Stimulated activated naive CD4-positive, alpha-beta T cell (primary cell): ENCODE measurements at places on chromosomes 5 and 9.

- DNase-seq, result no peak
These were observed 13.3 kb upstream of the GADD45G start for GRCh38 chr9:89591274-89592212.

DNA sequence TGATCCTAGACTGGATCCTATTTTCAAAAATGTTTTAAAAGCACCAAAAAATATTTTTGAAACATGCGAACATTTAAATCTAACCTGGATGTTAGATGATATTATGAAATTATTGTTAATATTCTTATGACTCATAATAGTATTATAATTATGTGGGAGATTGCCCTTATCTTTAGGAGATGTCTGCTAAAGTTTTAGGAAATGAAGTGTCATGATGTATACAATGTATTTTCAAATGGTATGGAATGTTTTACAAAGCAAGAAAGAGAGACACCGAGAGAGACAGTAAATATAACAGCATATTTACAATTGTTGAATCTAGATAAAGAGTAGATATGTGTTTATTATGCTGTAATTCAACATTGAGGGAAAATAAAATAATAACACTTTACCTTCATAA is 455.9 kb downstream of the ACTL7B start:
- DNase-seq, result no peak

- DNase-seq, result peak; percentile 45
These were observed 87.6 kb downstream of the ERP44 start for GRCh38 chr9:100011062-100011681.

DNA sequence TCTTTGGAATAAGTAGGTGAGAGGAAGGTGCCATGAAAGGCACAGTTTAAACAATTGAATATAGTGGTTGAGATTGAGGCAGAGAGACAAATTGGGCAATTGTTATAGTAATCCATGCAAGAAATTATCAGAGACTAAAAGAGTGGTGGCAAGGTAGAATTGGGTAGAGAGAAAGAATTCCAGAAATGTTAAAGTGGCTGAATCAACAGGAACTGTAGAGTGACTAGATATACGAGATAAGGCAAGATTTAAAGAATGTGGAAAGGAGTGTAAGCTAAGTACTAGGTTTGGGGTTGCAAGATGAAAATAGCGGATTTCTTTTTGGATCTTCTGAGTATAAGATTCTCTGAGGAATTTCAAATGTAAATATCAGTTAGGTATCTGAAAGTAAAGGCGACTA is 285.2 kb downstream of the DMRTA1 start:
- no peak for DNase-seq

DNA sequence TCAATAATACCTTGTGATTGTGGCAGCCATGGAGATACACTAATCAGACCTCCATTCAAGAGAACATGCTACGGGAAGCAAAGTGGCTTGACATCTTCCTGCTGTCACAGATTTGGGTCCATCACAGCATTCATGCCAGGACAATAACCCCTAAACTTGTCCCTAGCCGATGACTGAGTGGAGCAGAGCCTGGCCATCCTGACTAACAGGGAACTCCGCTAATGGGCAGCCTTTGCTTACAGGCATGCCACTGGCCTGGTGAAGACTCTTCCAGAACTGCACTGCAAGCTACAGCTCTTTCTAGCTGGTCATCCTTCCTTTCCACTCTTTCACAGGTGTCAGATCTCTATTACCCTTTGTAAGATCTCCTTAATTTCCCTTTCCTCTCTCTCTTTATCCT is 16.0 kb downstream of the FAM174A start:
- no peak for DNase-seq

- peak; percentile 30 for DNase-seq
These were observed 10.2 kb upstream of the TIFAB start for GRCh38 chr5:135462304-135462703.

GRCh38 chr9:74858751-74859414 is 28.8 kb downstream of the TRPM6 start:
- no peak for DNase-seq

DNA sequence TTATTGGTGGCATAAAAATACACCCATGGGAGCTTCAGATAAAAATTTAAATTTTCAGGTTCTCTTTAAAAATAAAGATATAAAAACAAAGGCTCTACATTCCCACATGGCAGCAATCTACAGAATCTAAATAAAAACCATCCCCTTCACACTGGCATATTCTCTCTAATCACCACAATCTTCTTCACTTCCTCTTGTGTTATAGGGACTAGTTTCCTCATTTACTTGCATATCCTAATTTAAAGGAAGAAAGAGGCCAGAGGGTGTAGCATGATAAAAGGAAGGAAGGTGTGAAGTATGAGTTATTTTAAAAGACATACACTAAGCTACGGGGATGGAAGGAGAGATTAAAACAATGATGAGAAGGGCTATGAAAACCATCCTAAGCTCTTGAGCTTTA is 390.5 kb downstream of the ZNF608 start:
- no peak for DNase-seq

- DNase-seq, result peak; percentile 24
These were observed 1.7 kb upstream of the PAX5 start for GRCh38 chr9:37035648-37036370.

GRCh38 chr5:1865948-1866347 is 16.8 kb downstream of the IRX4 start:
- no peak for DNase-seq

DNA sequence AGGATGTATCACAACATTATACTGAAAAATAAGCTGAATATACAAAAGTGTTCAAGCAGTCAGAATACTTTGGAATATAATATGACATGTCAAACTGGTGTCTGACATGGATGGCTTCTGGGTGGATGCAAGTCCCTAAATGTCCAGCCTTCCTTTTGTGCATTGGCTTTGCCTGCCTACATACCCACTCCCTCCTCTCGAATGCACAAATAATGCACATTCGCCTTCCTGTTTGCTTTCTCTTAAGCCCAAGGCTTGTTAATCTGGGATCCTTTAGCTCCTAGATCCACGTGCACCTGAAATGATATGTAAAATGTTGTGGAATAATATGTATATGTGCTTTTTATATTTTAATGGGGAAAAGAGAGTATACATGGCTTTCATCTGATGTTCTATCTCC is 12.9 kb upstream of the NPR2 start:
- no peak for DNase-seq

GRCh38 chr5:156675395-156675794 is 174.7 kb upstream of the PPP1R2B start:
- no peak for DNase-seq

DNA sequence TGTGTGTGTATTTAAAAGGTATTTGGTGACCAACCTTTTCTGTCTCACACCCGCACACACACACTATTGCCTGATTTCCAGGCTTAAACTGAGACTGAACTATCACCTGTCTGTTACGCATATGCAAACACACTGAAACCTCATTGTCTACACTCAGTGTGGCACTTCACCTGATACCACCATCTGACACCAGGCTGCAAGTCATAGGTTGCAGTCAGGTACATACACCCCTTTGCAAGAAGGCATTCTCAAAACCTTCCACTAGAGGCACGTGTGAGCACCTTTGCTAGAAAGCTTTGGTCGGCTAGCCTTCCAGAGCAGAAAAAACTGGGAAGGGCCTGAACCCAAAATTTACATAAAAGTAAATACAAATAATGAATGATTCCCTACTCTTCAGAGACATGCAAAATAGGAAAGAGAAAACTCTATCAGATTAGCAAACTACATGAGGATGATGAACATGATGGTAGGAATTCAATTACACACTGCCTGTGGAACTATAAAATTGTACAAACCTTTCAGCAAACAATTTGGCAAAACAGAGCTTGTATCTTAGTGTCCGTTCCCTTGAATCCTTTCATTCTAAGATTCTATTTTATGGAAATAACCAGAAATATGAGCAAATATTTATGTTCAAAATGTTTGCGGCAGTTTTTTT is 5.9 kb upstream of the FOXD1 start:
- no peak for DNase-seq

- DNase-seq, result no peak
These were observed 433.2 kb downstream of the ISL1 start for GRCh38 chr5:51816427-51816826.

DNA sequence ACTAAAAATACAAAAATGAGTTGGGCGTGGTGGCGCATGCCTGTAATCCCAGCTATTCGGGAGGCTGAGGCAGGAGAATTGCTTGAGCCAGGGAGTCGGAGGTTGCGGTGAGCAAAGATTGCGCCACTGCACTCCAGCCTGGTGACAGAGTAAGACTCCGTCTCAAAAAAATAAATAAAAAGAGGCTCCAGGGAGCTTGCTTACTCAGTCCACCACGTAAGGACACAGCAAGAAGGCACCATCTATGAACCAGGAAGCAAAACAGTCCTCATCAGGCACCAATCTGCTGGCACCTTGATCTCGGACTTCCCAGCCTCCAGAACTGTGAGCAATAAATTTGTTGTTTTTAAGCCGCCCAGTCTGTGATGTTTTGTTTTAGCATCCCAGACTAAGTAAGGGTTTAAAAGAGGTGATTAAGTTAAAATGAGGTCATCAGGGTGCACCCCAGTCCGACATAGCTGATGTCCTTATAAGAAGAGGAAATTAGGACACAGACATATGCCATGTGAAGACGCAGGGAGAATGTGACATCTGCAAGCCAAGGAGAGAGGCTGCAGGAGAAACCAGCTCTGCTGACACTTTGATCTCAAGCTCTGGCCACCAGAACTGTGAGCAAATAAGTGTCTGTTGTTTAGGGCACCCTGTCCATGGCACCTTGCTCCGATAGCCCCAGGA is 45.9 kb downstream of the C9orf50 start:
- no peak for DNase-seq

DNA sequence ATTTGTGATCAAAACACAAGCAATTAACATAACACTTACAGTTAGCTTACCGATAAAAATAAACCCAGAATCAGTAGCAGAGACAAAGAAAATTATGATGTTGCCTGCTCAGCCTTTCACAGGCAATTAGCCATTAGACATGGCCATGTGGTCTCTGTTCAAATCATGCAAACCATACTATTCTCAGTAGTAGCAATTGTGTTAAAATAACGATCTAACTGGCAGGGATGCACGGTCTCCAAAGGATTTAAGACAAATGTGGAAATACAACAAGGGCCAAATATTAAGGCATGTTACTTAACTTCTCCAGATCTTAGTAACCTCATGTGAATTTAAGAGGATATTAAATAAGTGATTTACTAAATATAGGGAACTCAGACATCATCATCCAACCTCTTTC is 59.5 kb downstream of the PTBP3 start:
- DNase-seq, result no peak

DNA sequence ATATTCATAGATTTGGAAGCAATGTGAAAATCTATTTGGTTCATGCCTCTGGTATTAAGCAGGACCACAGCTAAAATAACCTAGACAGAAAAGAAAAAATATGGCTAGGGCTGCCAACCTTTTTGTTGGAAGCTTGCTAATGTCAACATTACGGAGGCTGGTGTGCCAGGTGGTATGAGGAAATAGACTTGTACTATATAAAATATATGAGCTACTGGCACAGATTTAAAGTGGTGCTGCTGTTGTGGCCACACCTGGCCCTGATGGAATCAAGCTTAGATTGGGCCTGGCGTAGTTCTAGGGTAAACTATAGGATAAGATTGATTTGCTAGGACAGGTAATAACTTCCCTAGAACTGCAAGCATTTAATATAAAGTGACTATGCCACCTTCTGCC is 10.6 kb upstream of the PARP8 start:
- no peak for DNase-seq

- no peak for DNase-seq
These were observed 649 bp downstream of the AP3B1 start for GRCh38 chr5:78293851-78294247.

DNA sequence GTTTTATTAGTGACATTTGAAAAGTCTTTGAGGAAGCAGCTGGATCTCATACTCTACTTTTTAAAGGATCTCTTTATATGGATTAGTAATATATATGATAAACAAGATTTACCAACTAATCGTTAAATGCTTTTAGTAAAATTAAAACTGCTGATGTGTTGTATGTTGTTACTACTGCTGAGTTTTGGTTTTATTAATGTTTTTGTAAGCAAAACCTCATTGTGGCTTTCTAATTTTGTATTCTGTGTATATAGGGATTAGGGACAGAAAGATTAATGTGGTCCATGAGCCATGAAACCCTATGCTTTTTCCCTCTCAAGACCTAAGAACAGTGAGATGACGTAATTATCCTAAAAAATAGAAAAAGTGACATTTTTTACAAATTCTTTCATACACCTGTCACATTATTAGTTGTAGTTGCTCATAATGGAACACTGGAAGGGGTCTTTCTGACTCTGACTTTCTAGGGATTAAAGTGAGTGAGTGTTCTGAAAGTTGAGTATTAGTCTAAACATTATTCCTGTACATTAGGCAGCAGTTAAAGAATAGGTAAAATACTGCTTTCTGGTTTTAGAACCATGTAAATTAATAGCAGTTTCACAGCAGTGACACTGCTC is 85.9 kb downstream of the SLC12A2 start:
- DNase-seq, result no peak

GRCh38 chr5:91155274-91155673 is 227.8 kb downstream of the ARRDC3 start:
- no peak for DNase-seq

DNA sequence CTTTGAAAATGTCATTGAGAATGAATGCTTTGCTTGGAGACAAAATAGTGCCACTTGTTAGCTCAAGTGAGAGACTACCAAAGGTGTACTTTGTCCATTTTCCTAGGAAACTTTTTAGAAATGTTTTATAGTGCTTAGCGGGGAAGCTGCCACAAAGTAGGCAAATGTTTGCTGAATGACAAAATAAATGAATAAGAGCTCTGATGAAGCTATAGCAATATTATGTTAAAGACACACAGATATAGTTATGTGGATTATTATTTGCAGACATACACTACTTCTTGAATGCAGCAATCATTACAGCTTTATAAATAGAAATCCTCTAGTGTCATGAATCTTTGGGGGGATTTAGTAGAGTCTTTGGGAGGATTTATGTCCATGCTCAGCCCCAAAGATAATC is 92.7 kb upstream of the C6 start:
- no peak for DNase-seq

DNA sequence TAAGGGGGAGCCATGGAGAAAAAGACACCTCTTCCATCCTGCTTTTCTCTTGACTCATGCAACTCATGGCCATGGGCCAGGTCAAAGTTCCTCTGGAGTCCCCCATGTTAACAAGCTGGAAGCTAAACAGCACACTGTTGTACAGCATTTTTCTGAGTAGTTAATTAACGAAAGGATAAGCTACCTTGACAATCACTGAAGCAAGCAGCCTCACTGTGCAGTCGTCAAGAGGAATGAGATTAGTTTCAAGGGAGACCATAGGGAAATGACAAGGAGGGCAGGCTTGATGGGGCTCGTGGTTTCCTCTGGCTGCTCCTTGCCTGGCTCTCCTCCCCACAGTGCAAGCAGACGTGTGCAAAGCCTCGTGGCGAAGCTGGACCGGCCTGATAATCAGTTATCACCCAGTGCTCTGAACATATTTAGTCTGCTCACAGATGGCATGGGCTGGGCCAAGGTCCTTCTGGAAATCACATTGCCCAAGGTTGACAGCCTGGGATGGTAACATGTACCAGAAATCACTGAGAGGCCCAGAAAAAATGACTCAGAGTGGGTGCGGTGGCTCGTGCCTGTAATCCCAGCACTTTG is 209.5 kb downstream of the SLIT3 start:
- no peak for DNase-seq
